ENCODE measurements at places on chromosomes 2 and 18.

DNA sequence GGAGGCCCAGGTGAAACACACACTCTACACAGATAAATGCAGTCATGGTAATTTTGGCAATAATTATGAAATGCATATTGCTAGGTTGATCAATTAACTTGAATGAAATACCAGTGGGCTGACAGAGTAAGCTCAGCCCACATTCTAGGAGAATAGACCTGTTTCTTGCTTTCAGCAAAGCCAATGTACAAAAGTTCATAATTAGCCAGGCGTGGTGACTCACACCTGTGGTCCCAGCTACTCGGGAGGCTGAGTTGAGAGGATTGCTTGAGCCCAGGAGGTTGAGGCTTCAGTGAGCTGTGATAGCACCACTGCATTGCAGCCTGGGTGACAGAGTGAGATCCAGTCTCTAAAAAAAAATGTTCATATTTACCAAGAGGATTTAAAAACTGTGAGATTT lies 15.7 kb upstream of the MBP start:
- no peak for DNase-seq

DNA sequence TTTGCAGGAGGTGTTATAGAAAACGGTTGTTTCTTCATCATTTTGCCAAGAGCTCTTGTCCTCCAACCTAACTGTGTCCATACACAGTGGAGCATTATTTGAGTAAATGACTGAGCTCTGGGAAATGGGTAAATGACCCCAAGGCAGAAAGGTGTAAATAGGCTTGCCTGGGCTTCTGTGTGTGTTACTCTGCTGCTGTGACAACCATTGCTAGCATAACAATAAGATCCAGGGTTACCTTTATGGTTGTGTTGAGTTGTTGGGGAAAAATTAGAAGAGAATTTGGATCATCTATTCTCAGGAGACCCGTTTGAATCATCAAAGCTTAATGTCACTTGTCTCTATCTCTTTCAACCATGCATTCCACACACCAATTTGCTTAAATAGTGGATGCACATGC lies 672.7 kb downstream of the DPP10 start:
- no peak for DNase-seq

DNA sequence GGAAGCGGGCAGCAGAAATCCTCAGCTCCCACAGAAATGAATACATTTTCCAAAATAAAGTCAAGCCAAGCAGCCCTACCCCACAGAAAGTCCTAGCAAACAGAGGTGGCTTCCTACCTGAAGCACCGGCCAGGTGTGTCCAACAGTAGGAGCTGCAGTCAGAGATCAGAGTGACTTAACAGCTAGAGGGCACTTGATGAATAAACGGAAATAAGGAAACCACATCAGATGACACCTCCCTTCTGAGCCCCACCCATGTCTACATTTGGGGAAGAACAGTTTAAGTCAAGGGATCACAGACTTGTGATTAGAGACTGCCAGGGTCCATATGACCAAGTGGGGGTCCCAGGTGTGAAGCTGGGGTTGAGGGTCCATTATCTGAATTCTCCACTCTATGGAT lies at the start of gene CXCR1:
TSS of gene CXCR1 (minus strand) at position 172 of the 400 bp plus-strand sequence. CDS start 1,751 bp downstream, outside the sequence.
- DNase-seq, result no peak

- no peak for DNase-seq
Observed at GRCh38 chr2:166112193-166112605, 15.6 kb downstream of the SCN1A start.

Measured in NCI-H2081 treated with DMSO at 0.1 percent for 48 hours (cell line).